ENCODE measurements at places on chromosomes 3 and 15.

GRCh38 chr3:144499001-144499930, 527.6 kb downstream of the DIPK2A start:
- DNase-seq: no peak

- no peak for DNase-seq
These were observed 5.2 kb downstream of the HEG1 start for GRCh38 chr3:125050488-125051090.

GRCh38 chr3:146092230-146092629, 68.8 kb downstream of the PLOD2 start:
- no peak for DNase-seq

GRCh38 chr3:2096216-2096615, 2.5 kb upstream of the CNTN4 start:
- no peak for DNase-seq

DNA sequence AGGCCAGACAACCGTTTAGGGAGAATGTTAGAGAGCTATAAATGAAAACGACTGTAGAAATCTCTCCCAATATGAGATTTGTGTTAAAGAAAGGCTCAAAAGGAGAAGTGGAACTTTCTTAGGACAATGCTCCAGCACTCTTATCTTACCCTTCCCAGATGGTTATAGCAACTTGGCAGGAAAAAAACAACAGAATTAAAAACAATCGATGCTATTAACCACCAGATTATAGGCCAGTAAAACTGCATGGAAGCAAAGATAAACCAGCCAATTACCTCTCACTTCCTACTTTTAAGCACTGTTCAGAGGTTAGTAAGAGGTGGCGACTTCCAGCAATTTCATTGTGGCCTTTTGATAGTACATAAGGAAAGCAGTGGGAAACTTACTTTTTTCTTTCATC, 72.9 kb downstream of the TMCC1 start:
- DNase-seq: no peak

DNA sequence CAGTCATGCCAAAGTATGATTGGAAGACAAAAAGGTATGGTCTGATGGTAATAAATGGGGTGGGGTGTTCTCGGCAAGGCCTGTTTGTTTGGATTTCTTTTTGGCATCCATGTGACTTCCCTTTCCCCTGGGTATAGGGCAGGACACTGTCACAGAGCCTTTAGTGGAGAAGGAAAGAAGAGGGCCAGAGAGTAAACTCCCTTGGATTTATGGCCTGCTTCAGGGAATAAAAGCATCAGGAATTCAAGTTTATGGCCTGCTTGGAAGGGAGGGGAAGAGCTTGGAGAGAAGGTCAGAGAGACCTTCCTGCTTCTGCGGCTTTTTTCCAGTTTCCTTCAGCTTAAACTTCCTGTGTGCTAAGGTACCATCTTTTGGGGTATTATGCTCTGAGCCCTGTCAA, 179.4 kb upstream of the ADAMTS9 start:
- DNase-seq: no peak

All from activated CD4-positive, alpha-beta T cell treated with anti-CD3 and anti-CD28 coated beads, Interleukin-2, amount 50 U/mL, for 48 hours (primary cell).